Umbilical cord (tissue), 2 donors: ENCODE measurements at places on chromosomes 1 and 21.

DNA sequence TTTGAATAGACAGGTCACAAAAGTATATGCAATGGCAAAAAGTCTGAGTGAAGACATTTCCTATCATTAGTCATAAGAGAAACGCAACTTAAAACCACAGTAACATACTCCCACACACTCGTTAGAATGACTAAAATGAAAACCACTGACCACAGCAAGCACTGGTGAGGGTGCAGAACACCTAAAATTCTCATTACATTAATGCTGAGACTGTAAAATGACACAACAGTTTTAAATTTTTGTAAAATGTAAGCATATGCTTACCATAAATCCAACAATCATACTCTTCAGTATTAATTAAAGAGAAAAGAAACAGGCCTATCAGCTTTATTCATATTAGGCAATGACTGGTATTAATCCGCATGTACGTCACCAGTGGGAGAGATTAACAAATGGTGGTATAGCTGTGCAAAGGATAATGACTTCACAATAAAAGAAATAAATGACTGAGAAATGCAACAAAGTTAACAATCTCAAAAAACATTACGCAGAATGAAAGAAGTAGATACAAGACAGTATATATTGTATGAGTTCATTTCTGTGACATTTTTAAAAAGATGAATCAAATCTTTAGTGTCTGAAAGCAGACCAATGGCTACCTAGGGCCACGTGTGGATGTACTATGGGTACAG lies 253.5 kb downstream of the AKT3 start:
- no peak for DNase-seq

GRCh38 chr1:198212675-198213074 lies 55.9 kb downstream of the NEK7 start:
- no peak for DNase-seq

DNA sequence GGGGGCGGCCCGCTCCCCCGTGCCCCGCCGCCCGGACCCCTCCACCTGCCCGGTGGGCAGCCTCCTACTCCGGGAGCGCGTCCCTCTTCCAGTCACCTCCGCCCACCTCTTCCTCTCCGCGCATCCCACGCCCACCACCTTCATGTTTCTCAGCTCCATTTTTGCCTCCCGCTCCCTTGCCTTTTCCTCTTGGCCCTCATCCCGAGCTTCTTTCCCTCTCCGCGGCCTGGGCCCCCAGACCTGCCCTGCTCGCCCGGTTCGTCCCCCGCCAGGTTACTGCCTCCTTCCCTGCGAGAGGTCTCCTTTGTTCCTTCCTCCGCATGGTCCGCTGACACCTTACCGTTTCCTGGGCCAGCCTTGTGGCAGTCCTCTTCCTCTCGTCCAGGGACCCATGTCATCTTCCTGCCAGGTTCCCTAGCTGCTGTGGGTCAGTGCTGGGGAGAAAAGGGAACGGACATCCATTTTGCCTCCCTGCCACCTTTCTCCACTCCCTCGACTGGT lies 563 bp downstream of the QSOX1 start:
- peak; percentile 23 for DNase-seq

- DNase-seq, result no peak
These were observed 25.3 kb upstream of the TMCO1 start for GRCh38 chr1:165793951-165794350.

- peak; percentile 84 for DNase-seq
These were observed 35.5 kb downstream of the TOMM20 start for GRCh38 chr1:235093013-235093695.

DNA sequence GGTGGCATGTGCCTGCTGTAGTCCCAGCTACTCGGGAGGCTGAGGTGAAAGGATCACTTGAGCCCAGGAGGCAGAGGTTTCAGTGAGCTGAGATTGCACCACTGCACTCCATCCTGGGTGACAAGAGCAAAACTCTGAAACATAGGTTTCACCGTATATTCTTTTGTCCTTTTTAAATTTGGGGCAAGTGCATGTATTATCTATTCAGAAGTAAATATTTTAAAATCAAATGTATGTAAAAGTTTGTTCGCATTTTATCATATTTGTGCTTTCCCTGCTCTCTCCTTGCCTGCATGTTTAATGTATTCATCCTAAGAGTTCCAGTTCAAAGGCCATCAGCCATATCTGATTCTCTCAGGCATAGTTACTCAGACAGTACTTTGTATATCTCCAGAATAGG lies 7.9 kb upstream of the UFC1 start:
- no peak for DNase-seq
